ENCODE measurements at places on chromosomes 6 and 20. TPM values are rescaled to one million over a fixed set of nuclear protein-coding genes. Genes with fewer than 3 reads are reported as not detected.

Gene THBD
- total RNA-seq: not detected

DNA sequence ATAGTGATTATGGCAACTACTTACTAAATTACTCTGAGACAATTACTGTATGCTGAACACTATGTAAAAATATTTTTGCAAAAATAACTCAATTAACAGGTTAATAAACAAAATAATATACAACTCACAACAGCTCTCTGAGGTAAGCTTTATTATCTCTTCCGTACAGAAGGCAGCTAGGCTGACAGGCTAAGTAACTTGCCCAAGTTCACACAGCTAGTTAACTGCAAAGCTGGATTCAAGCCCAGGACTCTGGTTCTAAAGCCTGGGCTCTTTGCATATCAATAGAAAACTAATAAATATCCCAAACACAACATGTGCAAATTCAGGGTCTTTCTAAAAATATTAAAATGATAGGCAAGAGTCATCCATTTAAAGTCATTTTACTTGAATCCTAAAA lies 169.5 kb upstream of the BEND3 start:
- H3K27ac ChIP-seq: no peak overlapping the region
- no peak overlapping the region for H3K4me3 ChIP-seq
- no peaks in the 10 kb centered on the region for H3K36me3 ChIP-seq
- no peak for DNase-seq

Gene SEMG1
- not detected for total RNA-seq

Gene CGA
- not detected for total RNA-seq

DNA sequence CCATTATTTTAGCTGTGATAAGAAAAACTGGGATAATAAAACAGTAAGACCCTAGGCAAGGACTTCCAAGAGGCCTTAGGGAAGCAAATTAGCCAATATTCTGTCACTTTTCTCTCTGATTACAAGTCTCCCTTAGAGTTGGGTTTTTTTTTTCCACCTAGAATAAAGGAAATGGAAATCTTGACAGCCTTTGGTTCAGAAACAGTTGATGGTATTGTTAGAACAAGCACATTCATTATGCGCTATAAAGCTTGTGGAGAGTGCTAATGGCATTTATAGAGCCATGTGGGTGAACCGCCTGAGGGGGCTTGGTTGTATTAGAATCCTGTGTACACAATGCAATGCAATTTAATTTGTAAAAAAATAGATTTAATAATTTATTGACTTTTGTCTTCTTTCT lies 88.9 kb upstream of the OGFRL1 start:
- no peak for DNase-seq
- peaks cover 5% of the 10 kb centered on the region for H3K27me3 ChIP-seq
- no peak overlapping the region for H3K27ac ChIP-seq
- no peaks in the 10 kb centered on the region for H3K4me1 ChIP-seq

DNA sequence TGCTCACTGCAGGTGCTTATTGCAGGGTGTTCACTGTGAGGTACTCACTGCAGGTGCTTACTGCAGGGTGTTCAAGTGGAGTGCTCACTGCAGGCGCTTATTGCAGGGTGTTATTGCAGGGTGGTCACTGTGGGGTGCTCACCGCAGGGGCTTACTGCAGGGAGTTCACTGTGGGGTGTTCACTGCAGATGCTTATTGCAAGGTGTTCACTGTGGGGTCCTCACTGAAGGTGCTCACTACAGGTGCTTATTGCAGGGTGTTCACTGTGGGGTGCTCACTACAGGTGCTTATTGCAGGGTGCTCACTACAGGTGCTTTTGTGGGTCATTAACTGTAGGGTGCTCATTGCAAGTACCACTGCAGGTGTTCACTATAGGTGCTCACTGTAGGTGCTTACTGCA lies 20.2 kb downstream of the APMAP start:
- no peak overlapping the region for H3K4me3 ChIP-seq
- DNase-seq: no peak
- H3K36me3 ChIP-seq: peaks cover 52% of the 10 kb centered on the region
- H3K27me3 ChIP-seq: no peaks in the 10 kb centered on the region
- no peak overlapping the region for H3K27ac ChIP-seq

Gene SLC22A16
- not detected for total RNA-seq

DNA sequence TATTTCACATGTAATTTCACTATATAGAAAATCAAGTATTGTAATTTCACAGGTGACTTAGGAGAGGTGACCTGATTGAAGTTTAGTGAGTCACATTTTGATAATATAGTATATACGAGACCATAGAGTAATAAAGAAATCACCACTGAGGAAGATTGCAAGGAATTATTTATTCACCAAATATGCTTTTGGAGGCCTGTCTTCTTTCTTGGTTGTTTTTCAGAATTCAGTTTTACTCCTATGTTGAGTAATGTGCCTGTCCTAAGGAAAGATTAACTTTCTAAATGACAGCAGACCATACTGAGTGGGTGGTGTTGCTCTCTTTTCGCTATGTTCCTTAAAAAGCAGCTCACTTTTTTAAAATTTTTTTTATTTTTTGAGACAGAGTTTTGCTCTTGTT lies 87.5 kb upstream of the FOXO3 start:
- no peak overlapping the region for H3K27ac ChIP-seq
- no peak overlapping the region for H3K4me3 ChIP-seq
- peaks cover 3% of the 10 kb centered on the region for H3K4me1 ChIP-seq
- H3K27me3 ChIP-seq: peaks cover 11% of the 10 kb centered on the region
- no peak for DNase-seq

DNA sequence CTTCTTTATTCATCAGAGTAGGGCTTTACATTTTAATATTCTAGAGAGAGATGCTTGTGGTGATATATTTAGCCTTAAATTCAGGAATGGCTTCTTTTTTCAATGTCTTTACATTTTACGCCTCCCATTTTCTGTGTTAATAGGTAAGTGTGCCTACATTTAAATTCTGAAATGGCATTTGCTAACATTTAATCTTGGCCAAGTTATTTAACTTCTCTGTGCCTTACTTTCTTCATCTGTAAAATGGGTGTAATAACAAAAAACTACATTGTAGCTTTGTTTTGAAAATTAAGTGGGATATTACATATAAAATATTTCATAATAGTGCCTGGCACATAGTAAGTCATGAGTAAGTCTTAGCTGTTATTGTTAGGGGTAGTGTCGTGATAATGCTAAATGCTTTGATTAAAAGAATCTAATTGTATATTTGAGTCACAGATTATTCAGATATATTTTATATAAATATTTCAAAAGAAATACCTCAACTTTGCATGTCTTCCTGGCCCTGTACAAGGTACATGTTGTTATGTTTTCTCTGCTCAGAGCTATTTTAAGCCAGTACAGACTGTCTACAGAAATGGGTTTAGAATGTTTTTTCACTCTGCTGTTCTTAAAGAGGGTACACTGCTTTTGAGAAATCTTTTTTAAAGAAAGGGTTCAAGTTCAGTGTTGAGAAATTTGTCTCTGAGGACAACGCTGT lies 18.8 kb downstream of the CARMIL1 start:
- H3K27me3 ChIP-seq: no peaks in the 10 kb centered on the region
- no peak overlapping the region for H3K4me3 ChIP-seq
- no peak for DNase-seq
- H3K27ac ChIP-seq: no peak overlapping the region

Gene RNF182
- not detected for total RNA-seq

DNA sequence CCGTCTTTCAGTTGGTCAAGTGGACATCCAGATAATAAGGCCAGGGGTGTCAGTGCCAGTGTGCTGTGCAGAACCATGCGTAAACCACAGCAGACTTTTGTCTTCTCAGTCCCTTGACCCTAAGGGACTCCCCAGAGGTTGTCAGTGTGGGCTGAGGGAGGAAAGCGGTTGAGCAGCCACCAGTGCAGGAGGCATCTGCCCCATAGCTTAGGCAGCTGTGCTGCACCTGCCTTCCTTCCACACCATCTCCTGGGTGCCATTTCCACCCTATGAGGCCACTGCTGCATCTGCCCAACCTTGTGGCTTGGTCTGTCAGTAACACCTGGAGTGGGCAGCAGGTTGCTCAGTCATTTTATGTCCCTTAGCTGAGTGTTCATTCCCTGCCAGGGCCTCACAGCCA lies 26.0 kb downstream of the PRPF6 start:
- no peak overlapping the region for H3K27ac ChIP-seq
- no peaks in the 10 kb centered on the region for H3K27me3 ChIP-seq
- peaks cover 18% of the 10 kb centered on the region for H3K4me1 ChIP-seq
- peaks cover 55% of the 10 kb centered on the region for H3K36me3 ChIP-seq
- H3K4me3 ChIP-seq: no peak overlapping the region

- DNase-seq: peak; percentile 6
- no peak overlapping the region for H3K27ac ChIP-seq
- no peaks in the 10 kb centered on the region for H3K36me3 ChIP-seq
Observed at GRCh38 chr20:64107736-64108457, 532 bp upstream of the NPBWR2 start.

Gene DNAH8
- 0.22 TPM for total RNA-seq

- H3K27me3 ChIP-seq: peaks cover 4% of the 10 kb centered on the region
- no peaks in the 10 kb centered on the region for H3K36me3 ChIP-seq
- no peaks in the 10 kb centered on the region for H3K4me1 ChIP-seq
- no peak overlapping the region for H3K4me3 ChIP-seq
- no peak for DNase-seq
- no peak overlapping the region for H3K27ac ChIP-seq
Observed at GRCh38 chr20:5267092-5267491, 49.7 kb downstream of the PROKR2 start.

DNA sequence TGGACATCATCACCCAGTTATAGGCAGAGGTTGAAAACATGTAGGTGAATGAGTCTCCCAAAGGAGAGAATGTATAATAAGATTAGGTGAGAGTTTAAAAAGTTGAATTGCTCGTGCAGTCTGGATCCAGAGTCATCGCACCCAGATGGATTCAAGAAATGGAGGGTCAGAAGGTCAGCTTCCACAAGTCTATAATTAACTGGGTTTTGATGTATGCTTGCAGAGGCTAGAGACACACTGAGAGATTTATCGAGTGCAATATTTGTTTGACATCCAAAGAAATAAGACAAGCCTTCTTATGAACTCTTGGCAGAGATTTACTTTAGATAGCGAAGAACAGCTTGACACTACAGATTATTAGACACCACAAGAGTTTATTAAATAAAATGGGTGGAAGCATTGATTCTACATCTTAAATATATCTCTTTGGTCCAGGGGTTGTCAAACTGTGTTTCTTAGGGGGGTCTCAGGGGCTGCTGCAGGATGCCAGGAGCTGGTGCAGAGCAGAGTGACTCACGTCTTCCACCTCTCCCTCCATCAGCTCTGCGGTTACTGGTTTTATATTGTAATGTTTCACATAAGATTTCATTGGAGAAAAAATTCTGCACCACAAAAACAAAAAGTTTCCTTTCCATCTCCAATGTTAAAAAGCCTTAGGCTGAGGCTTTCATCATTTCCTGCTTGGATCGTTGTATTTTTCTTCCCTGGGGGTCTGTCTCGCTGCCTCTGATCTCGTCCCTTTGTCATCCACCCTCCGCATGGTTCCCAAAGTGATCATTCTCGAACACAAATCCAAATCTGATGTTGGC lies 176.2 kb upstream of the AHI1 start:
- peak; percentile 11 for DNase-seq
- no peak overlapping the region for H3K4me3 ChIP-seq
- H3K36me3 ChIP-seq: no peaks in the 10 kb centered on the region
- H3K4me1 ChIP-seq: no peaks in the 10 kb centered on the region

- no peak overlapping the region for H3K4me3 ChIP-seq
- no peak overlapping the region for H3K27ac ChIP-seq
- DNase-seq: no peak
- H3K27me3 ChIP-seq: peaks cover 6% of the 10 kb centered on the region
Observed at GRCh38 chr6:114170372-114170771, 172.5 kb downstream of the HS3ST5 start.

Gene EYS
- total RNA-seq: not detected

GRCh38 chr6:54877713-54878317 lies 31.2 kb downstream of the FAM83B start:
- no peak overlapping the region for H3K27ac ChIP-seq
- H3K27me3 ChIP-seq: no peaks in the 10 kb centered on the region
- H3K4me1 ChIP-seq: no peaks in the 10 kb centered on the region
- DNase-seq: no peak
- H3K4me3 ChIP-seq: no peak overlapping the region

GRCh38 chr6:150327117-150327774 lies 41.6 kb upstream of the IYD start:
- H3K27me3 ChIP-seq: peaks cover 8% of the 10 kb centered on the region
- no peaks in the 10 kb centered on the region for H3K4me1 ChIP-seq
- no peaks in the 10 kb centered on the region for H3K36me3 ChIP-seq
- no peak overlapping the region for H3K27ac ChIP-seq
- no peak overlapping the region for H3K4me3 ChIP-seq
- DNase-seq: no peak

- H3K27ac ChIP-seq: no peak overlapping the region
- H3K36me3 ChIP-seq: no peaks in the 10 kb centered on the region
- DNase-seq: no peak
- no peaks in the 10 kb centered on the region for H3K4me1 ChIP-seq
- H3K4me3 ChIP-seq: no peak overlapping the region
Observed at GRCh38 chr6:150536835-150537234, 62.9 kb upstream of the PLEKHG1 start.

DNA sequence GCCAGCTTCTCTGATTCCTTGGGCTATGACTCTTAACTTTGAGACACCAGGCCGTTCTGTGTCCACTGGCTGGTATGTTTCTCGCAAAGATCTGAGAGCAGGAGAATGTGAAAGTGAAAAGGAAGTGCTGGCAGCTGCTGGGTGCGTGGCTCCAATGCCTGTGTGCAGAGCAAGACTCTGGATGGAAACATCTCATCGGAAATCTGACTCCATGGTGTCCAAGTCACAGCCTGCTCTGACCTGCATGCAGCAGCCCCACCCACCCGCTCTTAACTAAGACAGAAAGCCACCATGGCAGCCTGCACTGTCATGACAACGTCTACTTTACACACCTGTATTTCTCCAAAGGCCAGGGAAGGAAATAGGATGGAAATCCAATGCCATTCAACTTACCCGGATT lies 66.3 kb upstream of the MPC1 start:
- H3K27ac ChIP-seq: no peak overlapping the region
- H3K4me1 ChIP-seq: no peaks in the 10 kb centered on the region
- peaks cover 2% of the 10 kb centered on the region for H3K36me3 ChIP-seq
- H3K27me3 ChIP-seq: no peaks in the 10 kb centered on the region
- no peak for DNase-seq

Measured in activated CD4-positive, alpha-beta memory T cell treated with anti-CD3 and anti-CD28 coated beads for 36 hours (primary cell).